ENCODE measurements at places on chromosomes 4 and X.

- peak; percentile 70 for DNase-seq
These were observed at the start of gene FHDC1 for GRCh38 chr4:152935631-152936445. TSS of gene FHDC1 (plus strand) at chr4:152936323. CDS start at chr4:152943058, 6,735 bp downstream.

GRCh38 chrX:113726466-113726865 is 857.4 kb upstream of the HTR2C start:
- DNase-seq = no peak

GRCh38 chrX:16719334-16720084 is at the start of gene SYAP1:
TSS of gene SYAP1 (plus strand) at chrX:16719612. CDS start at chrX:16719725, 113 bp downstream.
- peak; percentile 98 for DNase-seq

DNA sequence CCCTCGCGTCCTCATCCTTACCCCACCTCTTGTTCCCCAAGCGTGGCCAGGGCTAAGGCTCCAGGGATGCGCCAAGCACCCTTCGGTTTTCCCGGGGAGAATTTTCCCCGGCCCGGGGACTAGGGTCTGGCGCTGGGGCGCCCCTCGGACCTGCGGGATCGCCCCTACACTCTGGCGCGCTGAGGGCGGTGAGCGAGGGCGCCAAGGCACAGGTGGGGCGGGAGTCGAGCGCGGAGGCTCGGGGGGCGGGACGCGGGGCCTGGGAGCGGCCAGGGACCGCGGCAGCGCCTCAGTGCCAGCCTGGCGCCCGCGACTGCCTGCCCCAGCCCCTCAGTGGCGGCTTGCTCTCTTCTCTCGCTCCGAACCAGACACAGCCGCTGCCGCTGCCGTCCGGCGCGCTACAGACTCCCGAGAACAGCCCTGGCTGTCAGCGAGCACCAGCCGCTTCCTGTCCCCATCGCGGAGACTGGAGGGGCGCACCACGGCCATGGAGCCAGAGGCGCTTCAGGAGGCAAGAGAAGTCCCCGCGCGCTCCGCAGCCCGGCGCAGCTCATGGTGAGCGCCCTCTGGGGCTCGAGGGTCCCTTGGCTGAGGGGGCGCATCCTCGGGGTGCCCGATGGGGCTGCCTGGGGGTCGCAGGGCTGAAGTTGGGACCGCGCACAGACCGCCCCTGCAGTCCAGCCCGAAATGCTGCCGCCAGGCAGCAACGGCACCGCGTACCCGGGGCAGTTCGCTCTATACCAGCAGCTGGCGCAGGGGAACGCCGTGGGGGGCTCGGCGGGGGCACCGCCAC is at the start of gene DRD5:
Gene DRD5 (plus strand): TSS at position 292 of the 793 bp plus-strand sequence. CDS start 396 bp downstream, at position 688.
- no peak for DNase-seq

- DNase-seq = no peak
These were observed 36.9 kb downstream of the DCHS2 start for GRCh38 chr4:154454710-154455109.

GRCh38 chr4:122170775-122171174 is 18.6 kb downstream of the BLTP1 start:
- DNase-seq = no peak

DNA sequence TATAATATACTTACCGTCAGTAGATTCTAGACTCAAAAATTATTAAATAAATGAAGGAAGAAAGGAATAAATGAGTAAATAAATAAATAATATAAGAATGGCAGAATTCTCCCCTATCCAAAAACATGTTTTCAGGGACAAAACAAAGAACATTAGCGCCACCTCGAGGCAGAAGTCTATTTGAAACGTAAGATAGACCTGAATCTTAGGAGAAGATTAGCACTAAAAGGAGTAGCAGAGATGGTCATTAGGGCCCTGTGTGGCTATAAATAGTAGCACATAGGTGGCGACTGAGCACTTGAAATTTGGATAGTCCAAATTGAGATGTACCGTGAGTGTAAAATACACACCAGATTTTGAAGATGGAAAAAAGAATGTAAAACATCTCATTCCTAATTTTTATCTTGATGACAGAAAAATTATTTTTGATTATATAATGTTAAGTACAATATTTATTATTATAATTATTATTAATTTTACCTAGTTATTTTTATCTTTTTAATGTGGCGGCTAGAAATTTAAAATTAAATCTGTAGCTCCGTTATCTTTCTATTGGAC is 24.3 kb upstream of the SRD5A3 start:
- peak; percentile 76 for DNase-seq

GRCh38 chr4:147587041-147587440 is 30.2 kb upstream of the TMEM184C start:
- no peak for DNase-seq

- DNase-seq = no peak
These were observed 52.1 kb downstream of the NDST3 start for GRCh38 chr4:118086344-118086743.

DNA sequence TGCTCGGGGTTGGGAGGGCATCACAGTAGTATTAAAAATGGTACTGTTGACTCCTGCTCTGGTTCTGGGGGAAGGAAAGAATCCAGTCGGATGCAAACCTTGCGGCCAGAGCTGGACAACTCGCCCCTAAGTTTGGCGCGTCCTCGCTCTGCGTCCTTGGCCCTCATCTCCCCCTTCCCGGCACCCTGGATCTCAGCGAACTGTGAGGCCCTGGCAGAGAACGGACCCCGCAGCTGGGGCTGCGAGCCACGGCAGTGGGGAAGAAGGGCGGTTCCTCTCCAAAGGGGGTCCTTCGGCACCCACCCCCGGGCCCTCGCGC is 14.0 kb downstream of the ARHGEF6 start:
- DNase-seq = no peak

- no peak for DNase-seq
These were observed 61.1 kb upstream of the HCCS start for GRCh38 chrX:11050013-11050412.

Data from ureter (tissue), 1 donor.